ENCODE measurements at places on chromosomes 12 and 14. TPM values are rescaled to one million over a fixed set of nuclear protein-coding genes. Genes with fewer than 3 reads are reported as not detected.
A peak's percentile ranks its signal among the peaks of the same experiment; 100 is the strongest.

GRCh38 chr12:68206446-68206845 is 19.2 kb downstream of the IL26 start:
- no peak for DNase-seq

Gene VRK1
- total RNA-seq = 62.8 TPM

- DNase-seq = no peak
These were observed at the start of gene SPATS2 for GRCh38 chr12:49367381-49368239. SPATS2 (plus strand) TSS chr12:49367462; CDS start chr12:49461013, 93,551 bp downstream.

DNA sequence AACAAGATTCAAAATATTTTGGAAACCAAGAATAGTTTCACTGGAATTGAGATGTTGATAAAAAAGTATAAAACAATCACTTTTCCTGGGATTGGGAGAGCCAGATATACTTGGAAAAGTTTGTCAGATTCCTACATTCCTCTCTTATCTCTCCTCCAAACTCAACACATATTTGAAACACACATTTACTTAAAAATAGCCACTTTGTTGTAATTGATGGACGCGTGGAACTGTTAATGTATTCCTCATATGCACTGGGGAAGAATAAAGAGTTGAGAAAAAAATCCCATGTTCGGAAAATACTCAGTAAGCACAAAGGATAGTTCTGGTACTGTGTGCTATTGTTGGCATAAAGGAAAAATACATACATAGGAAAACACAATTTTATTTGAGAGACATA is 195.6 kb upstream of the FLRT2 start:
- DNase-seq = no peak

- DNase-seq = no peak
These were observed 32.4 kb downstream of the PLXNC1 start for GRCh38 chr12:94180558-94181296.

DNA sequence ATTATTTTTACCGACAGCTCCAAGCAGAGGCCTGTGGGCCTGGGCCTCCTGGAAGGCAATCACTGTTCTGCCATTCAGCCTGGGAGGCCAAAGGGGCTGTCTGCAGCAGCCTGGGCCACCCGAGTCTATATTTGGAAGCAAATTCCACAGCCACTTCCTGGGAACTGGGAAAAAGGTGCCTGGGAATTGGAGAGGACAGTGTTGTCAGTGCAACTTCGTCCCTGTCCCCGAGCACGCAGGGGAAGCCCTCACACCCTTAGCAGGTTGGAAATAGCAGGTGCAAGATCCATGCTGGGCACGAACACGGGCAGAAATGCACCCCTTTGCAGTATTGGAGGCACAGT is 9.6 kb upstream of the TBX5 start:
- no peak for DNase-seq

GRCh38 chr12:14651371-14651770 is 45.0 kb downstream of the GUCY2C start:
- no peak for DNase-seq

DNA sequence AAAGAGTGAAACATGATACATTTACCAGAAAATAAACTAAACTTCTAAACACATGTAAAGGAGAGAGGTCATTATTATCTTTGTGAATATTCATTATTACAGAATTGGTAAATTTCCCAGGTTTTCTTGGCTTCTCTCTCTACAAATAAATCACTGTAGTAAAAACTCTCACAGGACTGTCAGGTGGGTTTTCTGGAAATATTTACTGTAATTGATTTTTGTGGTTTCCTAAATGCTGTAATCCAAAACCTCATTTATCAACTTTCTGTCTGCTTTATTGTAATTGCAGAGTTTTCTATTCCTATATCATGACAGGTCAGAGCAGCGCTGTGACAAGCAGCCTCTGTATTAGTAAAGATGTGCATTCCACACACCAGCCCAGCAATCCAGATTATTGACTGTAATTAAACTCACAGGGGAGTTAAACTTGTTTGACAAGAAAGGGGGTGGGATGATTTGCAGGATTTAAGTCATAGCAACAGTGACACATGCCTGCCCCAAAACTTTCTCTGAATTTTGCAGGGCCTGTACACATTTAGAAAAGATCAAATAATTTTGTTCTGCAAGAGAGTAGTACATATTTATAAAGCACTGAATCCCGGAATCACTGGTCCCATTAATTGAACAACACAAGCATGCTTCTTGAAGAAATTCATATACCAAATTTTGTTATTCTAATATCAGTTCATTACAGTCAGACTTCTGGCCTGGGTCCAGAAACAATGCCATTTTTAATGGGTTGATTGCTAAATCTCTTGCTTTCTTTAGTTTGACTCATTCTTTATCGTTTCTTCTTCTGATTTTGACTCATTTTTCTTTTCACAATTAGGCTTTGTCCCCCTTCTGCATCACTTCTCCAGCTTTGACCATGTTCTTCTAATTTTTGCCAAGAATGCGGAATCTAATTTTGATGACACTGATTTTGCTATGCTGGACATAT is 42.2 kb downstream of the PTPRO start:
- no peak for DNase-seq

DNA sequence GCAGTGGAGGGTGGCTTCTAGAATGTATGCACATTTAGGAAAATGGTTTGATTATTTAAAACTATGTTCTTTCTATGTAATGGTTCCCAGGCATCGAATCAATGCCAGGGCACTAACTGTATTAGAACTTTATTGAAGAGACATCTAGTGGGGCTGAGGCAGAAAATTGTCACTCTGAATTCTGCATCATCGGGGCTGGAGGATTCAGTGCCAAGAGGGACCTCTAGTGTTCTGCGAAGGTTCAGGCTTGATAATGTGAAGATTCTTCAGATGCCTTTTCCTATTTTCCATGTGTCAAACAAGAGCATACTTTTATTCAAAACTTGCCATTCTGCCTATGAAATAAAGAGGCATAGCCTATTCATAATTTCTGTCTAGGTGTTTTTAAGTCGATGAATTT is 146.3 kb downstream of the CAND1 start:
- no peak for DNase-seq

DNA sequence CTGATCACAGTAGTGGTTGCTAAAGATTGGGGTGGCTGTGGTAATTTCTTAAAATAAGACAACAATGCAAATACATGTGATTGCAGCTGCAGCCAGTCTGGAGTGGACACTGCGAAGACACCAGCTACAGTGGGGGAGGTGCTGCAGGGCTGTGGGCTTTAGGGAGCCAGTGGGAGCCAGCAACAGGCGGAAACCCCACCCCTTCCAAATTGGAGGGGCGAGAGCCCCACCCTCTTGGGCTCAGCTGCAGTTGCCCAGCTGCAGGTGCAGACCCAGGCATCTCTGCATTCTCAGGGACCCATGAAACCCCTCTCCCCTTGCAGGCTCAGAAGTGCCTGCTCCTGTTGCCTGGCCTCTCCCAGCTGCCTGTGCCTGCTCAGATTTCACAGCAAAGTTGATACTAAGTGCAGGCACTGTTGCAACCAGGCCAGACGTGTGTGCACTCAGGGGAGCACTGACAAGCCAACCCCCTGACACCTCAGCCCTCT is 104.8 kb downstream of the MYF5 start:
- no peak for DNase-seq

Gene SLCO1B1
- not detected for total RNA-seq

Gene KRT77
- not detected for total RNA-seq

DNA sequence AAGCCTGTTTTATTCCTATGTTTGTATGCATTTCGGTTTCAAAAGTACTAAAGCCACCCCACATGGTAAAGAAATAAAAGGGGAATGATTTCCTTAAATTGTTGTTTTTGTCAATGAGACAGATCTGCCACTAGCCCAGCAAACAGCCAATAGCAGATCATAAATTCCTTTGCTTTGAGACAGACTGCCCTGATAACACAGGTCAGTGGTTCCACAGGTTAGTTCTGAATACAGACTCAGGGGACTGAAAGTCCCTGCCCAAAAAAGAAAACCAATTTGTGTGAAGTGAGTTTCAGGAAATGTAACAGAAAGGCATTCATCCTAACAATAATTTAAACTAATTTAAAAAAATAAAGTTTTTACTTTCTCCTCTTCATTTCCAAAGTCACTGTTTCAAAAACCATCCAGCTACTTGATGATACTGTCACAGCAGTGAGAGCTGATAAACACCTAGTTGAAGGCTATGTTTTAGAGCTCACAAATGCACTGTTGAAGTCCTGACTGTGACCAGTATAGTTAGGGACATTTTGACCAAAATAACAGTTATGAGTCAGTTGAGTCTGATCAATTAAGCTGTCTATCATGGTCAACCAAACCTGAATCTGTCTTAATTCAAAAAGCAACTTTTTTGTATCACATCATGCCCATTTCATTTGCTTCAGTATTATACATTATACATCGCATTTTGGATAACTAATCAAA is 77.7 kb downstream of the LGR5 start:
- DNase-seq = no peak

DNA sequence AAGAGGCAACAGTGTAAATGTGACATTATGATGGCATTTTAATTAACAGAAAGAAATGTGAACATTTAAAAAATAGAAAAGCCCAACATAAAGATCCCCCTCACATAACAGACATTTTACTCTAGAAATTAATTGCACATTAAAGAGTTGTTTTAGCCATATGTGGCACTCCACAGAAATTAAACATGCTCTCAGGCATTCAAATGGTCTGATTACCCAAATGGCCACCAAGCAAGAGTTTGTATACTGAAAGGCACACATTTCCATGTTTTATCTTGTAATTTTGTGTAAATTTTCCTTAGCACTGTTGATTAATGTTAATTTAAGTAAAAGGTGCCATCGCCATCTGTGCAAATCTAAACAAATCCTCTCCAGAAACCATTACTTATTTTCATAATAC is 43.5 kb downstream of the GTF2A1 start:
- DNase-seq = no peak

- DNase-seq = peak; percentile 70
These were observed 1.3 kb downstream of the CHST11 start for GRCh38 chr12:104457746-104458693.

Gene NOXRED1
- total RNA-seq = 0.58 TPM

GRCh38 chr12:57232156-57232756 is 2.7 kb downstream of the SHMT2 start:
- DNase-seq = no peak

GRCh38 chr12:125431516-125431915 is 366.3 kb downstream of the AACS start:
- no peak for DNase-seq

DNA sequence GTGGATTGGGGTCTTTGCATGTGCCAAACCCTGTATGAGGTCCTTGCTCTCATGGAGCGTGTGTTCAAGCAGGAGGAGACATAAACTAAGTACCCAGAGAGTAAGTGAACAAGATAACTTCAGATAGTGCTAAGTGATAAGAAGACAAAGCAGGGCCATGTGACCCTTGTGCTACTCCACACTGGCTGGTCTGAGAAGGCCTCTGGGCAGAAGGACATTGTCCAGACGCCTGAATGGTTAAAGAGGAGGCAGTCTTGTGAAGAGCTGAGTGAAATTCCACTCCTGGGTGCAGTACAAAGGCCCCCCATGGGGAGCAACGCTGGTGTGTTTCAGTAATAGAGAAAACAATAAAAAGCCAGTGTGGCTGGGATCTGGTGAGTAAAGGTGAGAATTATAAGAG is 93.3 kb upstream of the RIC8B start:
- no peak for DNase-seq

DNA sequence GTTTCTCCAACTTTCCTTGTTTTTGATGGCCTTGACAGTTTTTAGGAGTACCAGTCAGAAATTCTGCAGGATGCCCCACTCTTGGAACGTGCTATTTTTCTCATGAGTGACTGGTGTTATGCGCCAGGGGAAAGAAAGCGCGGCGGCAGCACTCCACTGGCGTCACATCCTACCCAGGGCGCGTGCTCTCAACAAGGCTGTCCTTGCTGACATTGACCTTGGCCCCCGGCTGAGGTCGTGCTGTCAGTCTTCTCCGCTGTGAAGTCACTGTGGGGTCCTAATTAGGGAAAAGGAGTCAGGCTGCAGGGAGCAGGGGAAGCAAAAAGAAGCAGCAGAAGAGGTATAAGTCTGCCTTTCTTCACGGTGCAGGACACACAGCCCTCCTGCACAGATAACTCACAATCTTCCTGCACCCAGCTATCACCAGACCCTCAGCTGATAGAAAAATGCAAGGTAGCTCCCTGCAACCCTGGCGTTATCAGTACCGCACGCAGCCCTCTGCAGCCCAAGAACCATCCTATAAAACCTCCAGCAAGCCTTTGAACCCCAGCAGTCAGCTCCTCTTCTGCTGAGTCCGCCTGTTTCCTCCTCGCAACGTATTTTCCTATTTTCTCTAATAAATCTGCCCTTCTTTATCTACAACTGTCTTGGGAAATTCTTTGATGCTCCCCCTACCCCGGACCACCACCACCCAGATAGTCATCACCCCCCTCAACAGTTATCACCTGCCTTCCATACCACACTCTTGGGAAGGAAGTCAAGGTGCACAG is 48.0 kb upstream of the C14orf180 start:
- no peak for DNase-seq

GRCh38 chr12:24014915-24015832 is 65.7 kb upstream of the SOX5 start:
- no peak for DNase-seq

DNA sequence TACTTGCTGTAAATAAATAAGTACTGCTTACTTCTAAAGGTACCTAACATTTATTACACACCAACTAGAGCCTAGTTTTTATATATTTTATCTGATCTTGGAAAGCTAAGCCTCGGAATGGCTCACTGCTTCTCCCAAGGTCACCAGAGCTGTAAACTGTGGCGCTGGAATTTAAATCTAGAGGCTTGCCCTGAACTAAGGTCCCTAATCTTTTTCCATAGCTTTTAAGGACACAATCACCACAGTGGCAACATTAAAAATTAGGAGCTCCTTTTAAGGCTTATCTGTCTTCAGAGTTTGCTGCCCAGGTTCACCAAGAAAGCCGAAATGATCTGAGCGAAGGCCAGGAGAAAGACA is 670 bp downstream of the CCNB1IP1 start:
- DNase-seq = no peak

- no peak for DNase-seq
These were observed 295.7 kb downstream of the ADGRD1 start for GRCh38 chr12:131249246-131250027.

DNA sequence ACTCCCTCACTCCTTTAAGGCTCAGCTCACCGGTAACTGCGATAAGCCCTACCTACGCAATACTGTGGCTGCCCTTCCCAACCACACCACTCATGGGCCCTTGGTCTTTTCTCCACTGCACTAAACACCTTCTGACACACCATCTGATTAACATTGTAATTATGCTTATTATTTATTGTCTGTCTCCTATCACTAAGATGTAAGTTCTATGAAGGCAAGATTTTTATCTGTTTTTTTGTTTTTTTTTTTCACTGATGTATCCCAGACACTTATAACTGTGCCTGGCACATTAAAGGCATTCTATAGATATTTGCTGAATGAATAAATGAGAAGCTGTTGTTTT is 34.2 kb upstream of the PYGL start:
- no peak for DNase-seq

Data from activated naive CD8-positive, alpha-beta T cell treated with anti-CD3 and anti-CD28 coated beads, Interleukin-2, amount 10 ng/mL, durations not matched to agents 7 days and 5 days (primary cell).